ENCODE measurements at places on chromosomes 3 and 15. TPM values are rescaled to one million over a fixed set of nuclear protein-coding genes. Genes with fewer than 3 reads are reported as not detected.

SNTN gene
- total RNA-seq, result not detected

SEMA3B gene
- total RNA-seq, result 53.6 TPM

TF gene
- 1.6 TPM for total RNA-seq

DUOX1 gene
- total RNA-seq, result 0.56 TPM

UBA3 gene
- total RNA-seq, result 36.1 TPM

LAMB2 gene
- 806 TPM for total RNA-seq

SPESP1 gene
- total RNA-seq, result 2.7 TPM

FGD5 gene
- 15.4 TPM for total RNA-seq

SMCO1 gene
- not detected for total RNA-seq

DNA sequence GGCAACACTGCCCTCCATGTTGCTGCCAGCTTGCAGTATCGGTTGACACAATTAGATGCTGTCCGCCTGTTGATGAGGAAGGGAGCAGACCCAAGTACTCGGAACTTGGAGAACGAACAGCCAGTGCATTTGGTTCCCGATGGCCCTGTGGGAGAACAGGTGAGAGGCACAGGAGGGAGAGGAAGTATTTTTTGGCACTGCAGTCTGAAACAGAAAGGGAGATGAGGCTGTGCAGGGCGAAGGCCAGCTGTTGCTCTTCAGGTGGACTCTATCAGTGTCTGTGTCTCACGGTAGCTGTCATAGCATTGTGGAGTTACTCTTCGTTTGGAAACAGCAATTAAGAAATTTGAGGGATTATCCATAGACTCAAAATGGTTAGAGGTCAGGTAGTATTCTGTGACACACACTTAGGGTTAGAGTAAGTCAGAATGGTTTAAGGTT is 8.0 kb downstream of the NFKBIZ start:
- no peak for DNase-seq

- DNase-seq, result no peak
Observed at GRCh38 chr3:38604246-38604645, 45.2 kb downstream of the SCN5A start.

GRCh38 chr15:70147778-70148177 is 50.1 kb upstream of the TLE3 start:
- DNase-seq, result no peak

DNA sequence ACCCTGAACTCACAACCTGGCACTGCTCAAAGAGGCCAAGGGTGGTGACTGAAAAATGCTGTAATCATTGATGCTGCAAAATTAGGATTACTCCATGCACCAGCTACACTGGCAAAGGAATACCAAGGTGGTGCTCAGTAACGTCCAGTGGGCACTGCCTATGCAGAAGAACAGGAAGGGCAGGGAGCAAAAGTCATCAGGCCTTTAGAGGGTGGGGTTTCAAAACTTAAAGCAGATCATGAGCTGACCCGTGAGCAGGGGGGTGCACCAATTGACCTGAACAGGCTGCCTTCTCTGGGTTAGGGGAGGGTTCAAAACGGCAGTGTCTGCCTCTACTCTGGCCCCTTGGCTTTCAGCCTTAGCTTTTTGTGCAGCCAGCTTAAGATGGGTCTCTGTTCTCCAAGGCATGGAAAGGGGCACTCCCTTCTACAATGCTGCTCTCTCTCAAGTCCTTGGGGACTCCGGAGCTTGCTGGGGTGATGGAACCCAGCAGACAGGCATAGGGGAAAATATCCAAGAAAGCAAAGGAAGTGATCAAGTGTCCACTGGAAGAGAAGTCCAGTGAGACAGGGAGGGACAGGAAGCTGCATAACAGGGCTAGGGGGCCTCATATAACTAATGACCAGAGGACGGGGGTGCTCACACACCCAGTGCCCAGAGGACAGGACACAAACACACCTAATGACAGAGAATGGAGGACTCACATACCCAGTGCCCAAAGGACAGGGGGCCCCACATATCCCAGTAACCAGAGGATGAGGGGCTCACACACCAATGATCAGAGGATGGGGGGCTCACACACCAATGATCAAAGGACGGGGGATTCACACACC is 11.4 kb downstream of the RAB6B start:
- no peak for DNase-seq

DNA sequence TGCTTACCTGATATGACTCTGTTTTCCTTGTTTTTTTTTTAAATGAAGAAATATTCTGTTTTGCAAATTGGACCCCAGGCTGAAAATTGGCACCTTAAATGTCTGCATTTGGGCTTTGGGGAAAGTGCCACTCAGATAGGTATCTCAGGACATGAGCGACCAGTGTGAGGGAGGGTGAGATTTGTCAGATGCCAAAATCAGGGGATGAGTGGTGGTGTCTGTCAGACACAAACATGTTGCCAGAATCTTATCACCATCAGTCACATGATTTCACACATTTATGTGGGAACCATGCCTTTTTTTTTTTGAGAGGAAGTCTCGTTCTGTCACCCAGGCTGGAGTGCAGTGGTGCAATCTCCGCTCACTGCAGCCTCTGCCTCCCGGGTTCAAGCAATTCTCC is 75.6 kb upstream of the OSBPL11 start:
- no peak for DNase-seq

DNA sequence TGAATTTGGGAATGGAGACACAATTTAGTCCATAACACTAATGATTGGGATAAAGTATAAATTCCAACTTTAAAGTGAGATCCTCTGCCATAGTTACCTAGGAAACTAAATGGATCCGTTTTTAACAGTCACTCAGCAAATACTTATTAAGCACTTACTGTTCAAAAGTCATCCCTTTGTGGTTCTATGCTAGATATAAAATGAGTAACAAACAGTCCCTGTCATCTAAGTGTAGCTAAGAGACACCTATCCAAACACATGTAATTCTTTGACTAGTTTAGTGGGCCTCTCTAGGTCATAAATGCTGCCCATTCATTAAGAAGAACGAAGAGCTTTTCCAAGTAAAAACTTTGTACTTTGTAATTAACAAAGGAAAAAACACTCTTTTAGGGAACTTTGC is 244.2 kb upstream of the CDIN1 start:
- no peak for DNase-seq

DNA sequence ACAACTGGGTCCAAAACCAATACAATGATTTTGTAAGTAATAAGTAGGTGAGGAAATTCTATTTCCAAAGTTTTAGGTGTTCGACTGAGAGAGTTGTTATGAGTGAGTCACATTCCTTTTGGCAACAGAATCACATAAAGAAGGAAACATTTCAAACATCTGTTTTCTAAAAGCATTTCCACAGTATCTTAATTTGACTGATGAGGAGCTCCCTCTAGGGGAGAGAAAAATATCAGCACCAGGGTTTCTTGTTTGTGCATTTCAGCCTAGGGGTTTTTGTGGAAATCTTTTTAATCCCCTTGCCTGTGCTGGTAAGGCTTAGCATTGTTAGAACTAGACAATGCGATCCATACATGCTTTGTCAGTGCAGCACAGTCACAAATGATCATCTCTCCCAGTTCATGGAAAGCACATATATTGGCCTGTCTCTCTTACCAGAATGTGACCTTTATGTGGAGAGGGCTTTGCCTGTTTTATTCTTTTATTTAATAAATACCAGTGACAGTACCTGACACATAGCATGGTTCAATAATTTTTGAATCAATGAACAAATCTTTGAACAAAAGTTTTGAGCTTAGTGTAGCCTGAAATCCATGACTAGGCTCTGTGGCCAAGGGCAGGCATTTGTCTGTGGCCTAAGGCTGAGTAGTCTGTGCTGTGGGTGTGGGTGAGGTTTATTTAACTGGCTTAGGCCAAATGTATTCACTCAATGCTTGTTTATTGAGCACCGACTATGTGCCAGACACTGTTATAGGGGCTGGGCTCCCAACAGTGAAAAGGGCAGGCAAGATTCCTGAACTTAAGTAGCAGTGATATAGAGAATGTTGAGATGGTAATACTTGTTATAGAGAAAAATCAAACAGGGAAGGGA is 21.1 kb upstream of the IQCF6 start:
- DNase-seq, result no peak

DNA sequence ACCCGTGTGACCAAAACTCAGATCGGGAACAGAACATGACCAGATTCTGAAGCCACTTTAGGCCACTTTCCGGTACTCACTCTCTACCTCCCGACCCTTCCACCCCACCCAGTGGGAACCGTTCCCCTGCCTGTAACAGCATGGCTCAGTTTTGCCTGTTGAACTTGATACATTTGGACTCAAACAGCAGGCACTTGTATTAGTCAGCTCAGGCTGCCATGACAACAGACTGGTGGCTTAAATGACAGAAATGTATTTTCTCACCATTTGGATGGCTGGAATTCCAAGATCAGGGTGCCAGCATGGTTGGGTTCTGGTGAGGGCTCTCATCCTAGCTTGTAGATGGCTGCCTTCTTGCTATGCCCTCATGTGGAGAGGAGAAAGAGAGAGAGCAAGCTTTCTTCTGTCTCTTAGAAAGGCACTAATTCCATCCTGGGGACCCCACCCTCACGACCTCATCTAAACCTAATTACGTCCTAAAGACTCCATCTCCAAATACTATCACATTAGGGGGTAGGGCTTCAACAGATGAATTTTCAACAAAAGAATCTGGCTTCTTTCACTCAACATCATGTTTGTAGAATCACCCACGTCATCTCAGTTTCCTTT is 9.3 kb upstream of the SSUH2 start:
- DNase-seq, result no peak

- DNase-seq, result no peak
Observed at GRCh38 chr3:32186097-32186496, 52.4 kb upstream of the CMTM8 start.

DNA sequence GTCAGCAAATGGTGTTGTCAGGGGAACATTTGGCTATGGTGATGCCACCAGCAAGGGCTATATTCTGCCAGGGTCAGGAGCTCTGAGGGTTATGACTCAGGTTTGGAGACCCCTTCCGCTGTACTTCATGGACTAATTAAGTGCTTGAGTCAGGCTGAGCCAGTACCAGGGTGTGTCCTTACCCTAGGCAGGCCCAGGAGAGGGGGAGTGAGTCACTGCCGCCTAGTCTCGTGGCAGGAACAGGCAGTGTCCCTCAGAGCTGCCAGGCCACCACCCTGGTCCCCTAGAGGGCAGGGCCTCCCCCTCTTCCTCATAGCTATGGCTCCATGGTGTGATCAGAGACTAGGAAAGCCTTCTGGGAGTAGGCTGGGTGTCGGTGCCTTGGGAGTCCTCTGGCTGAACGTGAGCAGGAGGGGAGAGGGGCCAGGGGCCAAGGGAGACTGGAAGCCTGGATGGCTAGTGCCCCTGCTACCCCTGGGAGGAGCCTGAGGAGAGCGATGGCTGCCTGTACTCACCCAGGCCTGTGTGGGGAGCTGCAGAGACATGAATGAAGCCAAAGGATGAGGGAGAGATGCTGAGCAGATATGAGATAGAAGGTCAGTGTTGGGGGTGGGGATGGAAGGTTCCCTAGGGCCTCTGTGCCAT is 10.6 kb downstream of the MAPKAPK3 start:
- DNase-seq, result peak; percentile 56

- no peak for DNase-seq
Observed at GRCh38 chr3:13588993-13589392, 40.1 kb downstream of the FBLN2 start.

GRCh38 chr15:85404918-85405866 is 24.8 kb downstream of the AKAP13 start:
- no peak for DNase-seq

- DNase-seq, result no peak
Observed at GRCh38 chr3:102398666-102399065, 36.1 kb upstream of the ZPLD1 start.

DNA sequence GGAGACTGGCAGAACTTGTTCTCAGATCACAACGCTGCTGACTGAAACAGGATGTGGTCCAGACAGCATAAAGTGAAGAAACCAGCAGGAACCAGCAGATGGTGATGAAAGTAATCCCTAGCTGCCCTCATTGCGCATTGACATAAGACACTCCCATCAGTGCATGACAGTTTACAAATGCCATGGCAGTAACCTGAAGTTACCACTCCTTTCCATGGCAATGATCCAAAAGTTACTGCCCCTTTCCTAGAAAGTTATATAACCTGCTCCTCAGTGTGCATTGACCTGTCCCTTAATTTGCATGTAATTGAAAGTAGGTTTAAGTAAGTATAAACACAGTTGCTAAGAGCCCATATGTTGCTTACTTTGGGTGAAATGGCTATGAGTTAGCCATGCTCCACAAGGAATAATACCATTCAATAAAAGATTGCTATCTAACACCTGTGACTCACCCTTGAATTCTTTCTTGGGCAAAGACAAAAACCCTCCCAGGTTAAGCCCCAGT is 149.1 kb upstream of the CD96 start:
- DNase-seq, result no peak

DNA sequence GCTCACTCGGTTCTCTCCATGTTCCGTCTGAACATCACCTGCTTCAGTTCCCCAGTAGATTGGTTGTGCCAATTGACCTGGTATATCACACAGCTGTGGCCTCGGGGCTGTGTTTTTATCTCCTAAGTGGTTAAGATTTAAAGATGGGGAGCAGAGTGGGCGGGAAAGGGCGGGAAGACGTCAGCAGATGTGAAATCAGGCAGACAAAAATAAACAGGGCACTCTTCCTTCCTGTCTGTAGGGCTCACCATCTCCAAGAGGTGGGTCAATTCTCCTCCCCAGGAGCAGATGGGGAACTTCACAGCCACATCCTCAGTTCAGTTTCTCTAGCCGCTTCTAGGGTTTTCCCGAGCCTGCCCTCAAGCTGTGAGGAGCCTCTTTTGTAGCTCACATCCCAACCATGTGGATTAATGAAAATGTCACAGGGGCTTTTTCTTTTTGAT is 26.8 kb upstream of the LIMD1 start:
- no peak for DNase-seq

GRCh38 chr3:60582288-60582687 is 669.0 kb downstream of the FHIT start:
- DNase-seq, result no peak

- DNase-seq, result no peak
Observed at GRCh38 chr15:95989392-95989791, 341.1 kb upstream of the NR2F2 start.

DNA sequence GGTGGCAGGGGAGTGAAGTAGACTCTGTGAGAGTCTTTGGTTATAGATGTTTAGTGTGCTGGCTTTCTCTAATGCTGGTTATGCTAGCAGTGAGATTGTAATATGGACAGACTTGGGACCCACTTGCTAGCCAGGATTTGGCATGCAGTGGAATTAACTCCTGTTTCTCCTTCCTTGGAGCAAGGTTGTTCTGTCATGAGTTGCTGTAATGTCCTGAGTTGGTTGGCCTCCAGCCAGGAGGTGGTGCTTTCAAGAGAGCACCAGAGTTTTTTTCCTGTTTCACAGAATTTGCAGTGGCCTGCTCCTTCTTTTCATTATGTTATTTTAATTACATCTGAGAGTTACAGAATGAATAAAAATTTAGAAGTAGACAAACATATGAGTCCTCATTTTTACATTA is 88.1 kb upstream of the PXYLP1 start:
- no peak for DNase-seq

DNA sequence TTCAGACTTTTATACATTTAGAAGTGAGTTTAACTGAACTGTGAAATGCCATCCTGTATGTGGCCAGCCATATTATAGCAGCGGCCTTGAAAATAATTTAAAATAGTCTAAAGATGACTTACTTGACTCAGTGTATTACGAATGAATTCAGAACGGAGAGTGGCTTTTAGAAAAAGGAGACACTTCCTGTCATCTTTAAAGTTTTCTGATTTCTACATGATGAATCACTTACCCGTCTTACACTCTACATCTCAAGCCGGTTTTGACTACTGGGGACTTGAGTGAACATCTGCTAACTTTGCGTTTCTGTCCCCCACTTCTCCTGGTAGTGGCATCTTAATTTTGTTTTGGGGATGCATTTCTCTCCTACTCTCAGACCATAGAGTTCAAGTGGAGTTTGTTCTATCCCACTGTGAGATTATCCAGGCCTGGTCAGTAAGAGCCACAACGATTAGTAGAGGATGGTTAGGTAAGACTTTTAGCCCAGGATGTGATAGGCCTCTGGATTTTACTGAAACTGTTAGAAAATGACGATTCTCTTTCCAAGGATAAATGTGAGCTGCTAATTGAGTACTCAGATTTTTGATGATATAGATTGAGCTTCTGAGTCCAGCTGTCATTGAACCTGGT is 175.4 kb upstream of the CADPS start:
- no peak for DNase-seq

Measured in thoracic aorta (tissue), 2 donors.